ENCODE measurements at places on chromosomes 5 and 9.

GRCh38 chr9:98538203-98538602 is 170.5 kb downstream of the GABBR2 start:
- DNase-seq = no peak

GRCh38 chr5:66515209-66515608 is 81.0 kb upstream of the MAST4 start:
- DNase-seq = no peak

GRCh38 chr5:68319706-68320412 is 104.3 kb downstream of the PIK3R1 start:
- DNase-seq = no peak

- DNase-seq = no peak
Observed at GRCh38 chr9:8694983-8695588, 895.5 kb upstream of the DMAC1 start.

GRCh38 chr9:137313326-137313936 is 11.4 kb upstream of the NRARP start:
- no peak for DNase-seq

Data from activated CD4-positive, alpha-beta T cell treated with anti-CD3 and anti-CD28 coated beads for 24 hours (primary cell).